OCI-LY7 (cell line): ENCODE measurements at places on chromosomes 11 and 22.

DNA sequence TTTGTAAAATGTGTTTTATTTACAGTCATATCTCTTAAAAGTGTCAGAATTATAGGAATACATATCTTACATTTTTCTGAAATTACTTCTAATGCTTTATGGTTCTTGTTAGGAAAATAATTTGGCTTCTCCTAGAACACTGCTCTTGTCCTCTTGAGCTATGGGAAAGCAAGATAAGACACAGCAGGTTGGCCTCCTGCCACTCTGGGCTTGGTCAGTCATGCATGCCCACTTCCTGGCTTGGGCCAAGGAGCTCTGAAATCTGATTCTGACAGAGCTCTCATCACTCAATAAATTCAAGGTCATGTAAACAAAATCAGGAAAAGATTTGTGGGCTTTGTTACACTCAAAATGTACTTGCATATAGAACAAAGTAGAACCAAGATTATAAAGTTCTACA is 1036.0 kb downstream of the OPCML start:
- no peak for DNase-seq

GRCh38 chr11:111665777-111666176 is 63.5 kb downstream of the SIK2 start:
- DNase-seq = peak; percentile 24

- DNase-seq = no peak
These were observed 112.6 kb downstream of the NAT10 start for GRCh38 chr11:34218067-34218466.

GRCh38 chr11:122100037-122100755 is 15.8 kb downstream of the BLID start:
- DNase-seq = no peak

GRCh38 chr22:27734066-27734465 is 67.5 kb downstream of the MN1 start:
- no peak for DNase-seq

GRCh38 chr11:76280151-76280881 is 74.0 kb upstream of the WNT11 start:
- DNase-seq = no peak

- DNase-seq = peak; percentile 35
These were observed 6.8 kb upstream of the TPBGL start for GRCh38 chr11:75233754-75234172.

- no peak for DNase-seq
These were observed at the start of gene DSCAML1 for GRCh38 chr11:117796872-117797529. Gene DSCAML1, minus strand, starts transcription at chr11:117797216. Its CDS starts 137 bp downstream, at chr11:117797079.

DNA sequence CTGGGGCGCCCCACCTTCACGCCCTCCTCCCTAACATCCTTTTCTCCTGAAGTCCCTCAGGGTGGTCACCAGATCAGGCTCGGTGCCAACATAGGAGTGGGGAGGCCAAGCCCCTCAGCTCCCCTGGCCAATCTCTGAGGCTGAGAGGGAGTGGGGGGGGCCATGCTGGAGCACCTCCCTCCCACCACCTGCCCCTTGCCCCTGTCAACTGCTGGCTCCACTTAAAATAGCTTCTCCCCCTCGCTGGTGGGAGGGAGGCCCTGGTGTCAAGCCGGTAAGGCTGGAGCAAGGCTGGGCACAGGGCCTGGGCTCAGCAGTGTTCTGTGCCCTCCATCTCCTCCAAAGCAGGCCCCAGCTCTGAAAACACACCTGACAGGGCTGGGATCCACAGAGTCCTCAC is 4.9 kb downstream of the PLXNB2 start:
- no peak for DNase-seq

- DNase-seq = no peak
These were observed 8.7 kb downstream of the CSF2RB start for GRCh38 chr22:36922105-36922608.

- DNase-seq = no peak
These were observed 21.8 kb downstream of the NAT10 start for GRCh38 chr11:34126959-34127848.

DNA sequence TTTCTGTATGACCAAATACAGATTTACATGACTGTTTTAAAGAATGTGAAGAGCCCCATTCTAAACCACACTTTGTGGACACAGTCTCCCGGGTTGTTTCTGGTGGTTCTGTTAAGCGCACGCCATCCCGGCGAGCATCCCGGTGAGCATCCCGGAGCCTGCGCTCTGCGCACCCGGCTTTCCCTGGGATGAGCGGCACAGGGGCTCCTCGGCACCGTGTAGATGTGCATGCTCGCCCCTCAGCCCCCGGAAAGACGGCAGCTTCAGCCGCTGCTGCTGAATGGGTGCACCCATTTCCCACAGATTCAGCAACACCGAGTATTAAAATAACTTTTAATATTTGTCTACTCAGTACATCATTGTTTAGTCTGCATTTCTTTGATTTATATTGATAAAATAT is 36.0 kb downstream of the GLB1L2 start:
- no peak for DNase-seq

GRCh38 chr11:22558664-22559063 is 67.0 kb downstream of the FANCF start:
- no peak for DNase-seq

- no peak for DNase-seq
These were observed 30.7 kb upstream of the LMO1 start for GRCh38 chr11:8294251-8294935.

DNA sequence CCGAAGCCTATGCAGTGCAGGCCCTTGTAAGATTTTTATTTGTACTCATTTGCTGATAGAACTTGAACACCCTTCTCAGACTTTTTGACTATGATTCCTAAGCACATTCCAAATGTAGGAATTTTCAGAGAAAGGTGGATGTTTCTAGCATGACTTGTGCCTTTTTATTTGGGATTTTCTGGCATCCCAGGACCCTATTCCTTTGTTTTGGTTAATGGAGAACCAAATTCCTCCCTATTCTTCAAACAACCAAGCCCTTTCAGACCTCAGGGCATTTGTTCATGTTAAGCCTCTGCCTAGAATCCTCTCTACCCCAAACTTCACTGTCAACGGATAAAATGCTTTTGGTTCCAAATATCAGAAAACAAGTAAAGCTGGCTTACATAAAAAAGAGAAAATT is 371.1 kb downstream of the DDX10 start:
- DNase-seq = no peak

GRCh38 chr22:30566125-30566524 is 8.3 kb downstream of the GAL3ST1 start:
- no peak for DNase-seq

DNA sequence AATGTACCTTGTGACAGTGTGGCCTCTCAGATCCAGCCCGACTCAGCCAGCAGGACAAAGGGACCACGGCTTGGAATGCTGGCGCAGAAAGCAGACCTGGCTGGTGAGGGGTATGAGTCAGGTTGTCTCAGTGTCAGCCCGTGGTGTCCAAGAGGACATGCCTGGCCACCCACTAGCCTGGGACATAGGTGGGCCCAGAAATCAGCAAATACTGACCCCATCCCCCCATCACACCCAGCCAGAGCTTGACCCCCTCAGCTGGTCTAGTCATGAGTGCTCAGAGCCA is 4.5 kb downstream of the BANF1 start:
- no peak for DNase-seq

DNA sequence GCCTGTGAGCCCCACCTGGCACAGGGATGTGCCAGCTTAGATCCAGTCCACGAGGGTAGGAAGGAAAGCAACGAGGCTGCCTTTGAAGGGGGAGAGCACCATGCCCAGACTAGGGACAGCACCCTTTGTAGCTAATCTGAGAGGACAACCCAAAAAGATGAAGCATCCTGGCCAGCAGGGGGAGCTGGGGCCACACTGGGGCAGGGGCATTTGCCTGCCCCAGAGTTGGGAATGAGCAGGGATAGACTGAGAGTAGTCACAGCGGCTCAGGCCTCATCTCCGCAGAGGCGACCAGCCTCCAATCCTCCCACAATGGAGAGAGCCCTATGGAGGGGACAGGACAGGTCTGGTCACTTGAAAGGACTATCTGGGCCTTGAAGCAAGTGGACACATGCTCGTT is 16.4 kb downstream of the LMO1 start:
- DNase-seq = no peak

GRCh38 chr11:65114538-65115171 is 2.8 kb downstream of the ZNHIT2 start:
- no peak for DNase-seq

- DNase-seq = no peak
These were observed 305.1 kb downstream of the CTTN start for GRCh38 chr11:70703141-70704064.
